ENCODE measurements at places on chromosomes 11 and 22.

DNA sequence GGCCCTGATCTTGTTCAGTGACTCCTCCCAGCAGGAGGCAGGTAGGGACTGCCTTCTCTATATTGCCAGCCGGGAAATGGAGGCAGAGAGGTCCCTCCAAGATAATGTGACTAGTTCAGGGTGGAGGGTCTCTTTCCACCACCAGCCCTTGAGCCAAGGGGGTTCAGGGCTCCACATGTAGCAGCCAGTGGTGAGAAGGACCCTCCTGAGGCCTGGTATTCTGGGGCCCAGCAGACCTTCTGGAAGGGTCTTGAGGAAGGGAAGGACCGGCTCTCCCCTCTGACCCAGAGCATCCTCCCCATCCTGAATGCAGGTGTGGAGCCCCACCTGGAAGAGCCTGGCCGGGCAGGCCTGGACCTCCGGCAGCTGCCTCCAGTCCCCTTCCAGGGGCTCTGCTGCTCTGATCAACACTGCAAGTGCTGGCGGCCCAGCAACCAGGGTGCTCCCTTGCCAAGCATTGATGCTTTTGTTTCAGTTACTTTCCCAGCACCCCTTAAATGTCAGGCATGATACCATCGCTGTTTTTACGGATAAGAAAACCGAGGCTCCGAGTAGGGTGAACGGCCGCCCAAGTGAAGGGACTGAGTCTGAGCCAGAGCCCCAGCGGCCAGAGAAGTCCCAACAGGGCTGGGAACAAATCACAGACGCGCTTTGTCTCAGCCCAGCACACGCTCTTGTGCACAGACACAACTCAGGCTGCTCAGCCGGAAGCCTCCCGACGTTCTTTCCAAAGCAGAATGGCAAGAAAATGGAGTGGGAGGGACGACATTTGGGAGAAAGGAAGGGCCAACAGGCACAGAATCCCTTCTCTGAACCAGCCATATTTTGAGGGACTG is 38.8 kb downstream of the DKK3 start:
- no peak for DNase-seq

- no peak for DNase-seq
Measured at GRCh38 chr11:69892986-69893555, 73.9 kb upstream of the FGF3 start.

DNA sequence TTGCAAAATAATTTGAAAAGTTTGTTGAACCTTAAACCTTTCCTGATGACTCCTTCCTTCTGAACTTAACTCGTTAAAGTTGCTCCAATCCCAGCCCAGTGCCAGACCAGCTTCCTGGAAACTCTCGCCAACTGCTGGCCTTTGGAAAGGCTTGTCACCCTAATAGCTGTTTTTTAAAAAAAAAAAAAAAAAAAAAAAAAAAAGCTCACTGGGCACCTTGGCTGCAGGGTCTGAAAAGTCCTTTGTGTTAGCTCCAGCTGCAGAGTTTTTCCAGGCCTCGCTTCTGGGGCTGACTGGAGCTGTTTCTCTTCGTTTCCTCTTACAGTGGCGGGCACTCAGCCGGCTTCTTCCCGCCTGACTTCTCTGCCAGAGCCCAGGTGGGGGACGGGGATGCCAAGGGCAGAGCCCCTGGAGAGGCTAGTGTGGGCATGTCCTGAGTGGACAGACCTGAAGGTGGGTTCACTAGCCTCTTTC is 25.1 kb downstream of the KCNQ1OT1 start:
- DNase-seq, result no peak

- no peak for DNase-seq
Measured at GRCh38 chr22:32686354-32686753, 115.2 kb upstream of the TIMP3 start.

- DNase-seq, result no peak
Measured at GRCh38 chr22:46993633-46994032, 231.2 kb downstream of the TBC1D22A start.

DNA sequence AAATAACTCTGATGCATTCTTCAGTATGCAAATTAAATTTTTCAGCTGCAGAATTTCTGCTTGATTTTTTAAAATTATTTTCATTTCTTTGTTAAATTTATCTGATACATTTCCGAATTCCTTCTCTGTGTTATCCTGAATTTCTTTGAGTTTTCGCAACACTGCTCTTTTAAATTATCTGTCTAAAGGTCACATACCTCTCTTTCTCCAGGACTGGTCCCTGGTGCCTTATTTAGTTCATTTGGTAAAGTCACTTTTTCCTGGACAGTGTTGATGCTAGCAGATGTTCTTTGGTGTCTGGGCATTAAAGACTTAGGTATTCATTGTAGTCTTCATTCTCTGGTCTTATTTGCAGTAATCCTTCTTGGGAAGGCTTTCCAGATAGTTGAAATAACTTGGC is 577.4 kb upstream of the LUZP2 start:
- no peak for DNase-seq

- no peak for DNase-seq
Measured at GRCh38 chr11:102253020-102253715, 64.1 kb upstream of the BIRC3 start.

DNA sequence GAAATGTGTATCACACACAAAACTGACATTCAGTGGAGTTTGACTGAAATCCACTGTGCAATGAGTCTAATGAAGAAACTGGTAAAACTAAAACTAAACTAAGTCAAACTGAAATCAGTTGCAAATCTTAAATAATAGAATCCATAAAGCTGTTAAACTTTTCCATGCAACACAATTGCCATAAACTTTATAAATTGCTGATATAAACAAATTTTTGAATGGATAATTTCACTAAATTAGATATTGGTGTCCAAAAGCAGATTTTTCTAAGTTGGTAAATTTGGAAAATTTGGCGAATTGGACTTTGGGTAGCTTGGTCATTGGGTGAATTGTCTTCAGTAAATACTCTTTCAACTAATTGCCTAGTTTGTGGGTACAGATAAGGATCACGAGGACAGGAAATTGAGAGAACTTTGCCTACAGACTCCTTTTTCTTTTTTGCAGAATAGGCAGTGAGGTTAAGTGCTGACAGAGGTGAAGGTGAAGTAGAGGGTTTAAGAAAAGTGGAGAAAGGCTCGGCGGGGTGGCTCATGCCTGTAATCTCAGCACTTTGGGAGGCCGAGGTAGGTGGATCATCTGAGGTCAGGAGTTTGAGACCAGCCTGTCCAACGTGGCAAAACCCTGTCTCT is 12.8 kb downstream of the MRPL17 start:
- DNase-seq, result no peak

DNA sequence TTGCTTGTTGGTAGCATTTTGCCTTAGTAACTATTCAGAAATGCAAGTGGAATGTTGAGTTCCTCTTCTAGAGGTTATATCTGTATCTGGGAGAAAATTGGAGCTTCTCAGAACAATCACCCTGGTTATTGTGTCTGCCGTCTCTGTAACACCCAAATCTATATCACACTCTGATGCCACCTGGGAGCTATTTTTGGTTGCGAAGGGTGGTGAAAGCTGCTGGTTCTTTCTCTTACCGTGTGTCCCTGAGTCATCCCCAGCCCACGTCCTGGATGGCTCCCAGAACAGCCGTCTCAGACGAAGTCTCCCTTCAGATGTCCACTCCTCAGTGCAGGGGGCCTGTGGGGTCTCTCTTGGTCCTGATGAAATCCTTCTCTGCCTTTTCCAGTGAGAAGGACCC is 83.5 kb downstream of the C22orf31 start:
- DNase-seq, result no peak

GRCh38 chr11:12287374-12288211 is 89.8 kb upstream of the PARVA start:
- no peak for DNase-seq

DNA sequence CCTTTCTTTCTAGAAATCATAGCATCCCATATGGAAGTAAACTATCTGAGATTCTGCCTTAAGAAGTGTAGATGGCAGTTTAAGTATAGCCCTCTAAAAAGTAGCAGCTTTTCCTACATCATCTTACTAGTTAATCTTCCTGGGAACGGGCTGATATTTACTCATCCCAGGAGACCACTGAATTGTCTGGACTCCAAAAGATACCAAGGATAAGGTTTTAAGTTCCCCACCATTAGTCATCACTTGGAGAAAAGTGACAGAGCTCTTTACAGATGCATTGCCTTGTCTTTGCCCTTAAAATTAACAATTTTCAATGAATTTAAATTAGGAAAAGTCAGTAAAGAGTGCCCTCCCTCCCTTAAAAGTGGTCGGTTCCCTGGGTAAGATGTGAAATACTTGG is 129.5 kb downstream of the MAML2 start:
- no peak for DNase-seq

- DNase-seq, result no peak
Measured at GRCh38 chr11:76239483-76240160, 33.3 kb upstream of the WNT11 start.

GRCh38 chr11:100878474-100878873 is 191.4 kb downstream of the ARHGAP42 start:
- no peak for DNase-seq

- no peak for DNase-seq
Measured at GRCh38 chr11:114401311-114401710, 845 bp downstream of the RBM7 start.

GRCh38 chr22:44505796-44506354 is 7.8 kb upstream of the RTL6 start:
- no peak for DNase-seq

Data from stimulated activated CD4-positive, alpha-beta T cell treated with anti-CD3 and anti-CD28 coated beads, Interleukin-1b, Interleukin-23, amount 100 ng/mL, for 4 hours (primary cell).